ENCODE measurements at places on chromosomes 6 and 20.

DNA sequence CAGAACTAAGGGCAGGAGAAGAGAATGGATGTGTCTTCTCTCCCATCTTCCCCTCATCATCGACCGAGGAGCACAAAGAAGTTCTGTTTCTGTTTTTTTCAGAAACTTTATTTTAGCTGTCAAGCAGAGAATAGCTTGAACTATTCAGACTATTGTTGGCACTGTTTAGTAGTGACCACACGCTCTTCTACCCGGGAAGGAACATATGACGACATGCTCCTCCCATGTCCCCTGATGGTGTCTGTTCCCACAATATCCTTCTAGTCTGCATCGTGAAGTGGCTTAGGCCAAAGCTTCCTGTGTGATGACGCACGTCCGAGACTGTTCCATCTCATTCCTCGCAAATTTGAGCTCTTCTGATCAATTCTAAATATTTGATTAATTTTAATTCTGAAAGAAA is 27.2 kb upstream of the KIF25 start:
- DNase-seq: peak; percentile 44

- DNase-seq: no peak
Measured at GRCh38 chr6:140209775-140210174, 835.3 kb upstream of the CITED2 start.

GRCh38 chr20:8321001-8321400 is 188.9 kb downstream of the PLCB1 start:
- no peak for DNase-seq

GRCh38 chr6:5389086-5389745 is 127.9 kb downstream of the FARS2 start:
- peak; percentile 17 for DNase-seq

DNA sequence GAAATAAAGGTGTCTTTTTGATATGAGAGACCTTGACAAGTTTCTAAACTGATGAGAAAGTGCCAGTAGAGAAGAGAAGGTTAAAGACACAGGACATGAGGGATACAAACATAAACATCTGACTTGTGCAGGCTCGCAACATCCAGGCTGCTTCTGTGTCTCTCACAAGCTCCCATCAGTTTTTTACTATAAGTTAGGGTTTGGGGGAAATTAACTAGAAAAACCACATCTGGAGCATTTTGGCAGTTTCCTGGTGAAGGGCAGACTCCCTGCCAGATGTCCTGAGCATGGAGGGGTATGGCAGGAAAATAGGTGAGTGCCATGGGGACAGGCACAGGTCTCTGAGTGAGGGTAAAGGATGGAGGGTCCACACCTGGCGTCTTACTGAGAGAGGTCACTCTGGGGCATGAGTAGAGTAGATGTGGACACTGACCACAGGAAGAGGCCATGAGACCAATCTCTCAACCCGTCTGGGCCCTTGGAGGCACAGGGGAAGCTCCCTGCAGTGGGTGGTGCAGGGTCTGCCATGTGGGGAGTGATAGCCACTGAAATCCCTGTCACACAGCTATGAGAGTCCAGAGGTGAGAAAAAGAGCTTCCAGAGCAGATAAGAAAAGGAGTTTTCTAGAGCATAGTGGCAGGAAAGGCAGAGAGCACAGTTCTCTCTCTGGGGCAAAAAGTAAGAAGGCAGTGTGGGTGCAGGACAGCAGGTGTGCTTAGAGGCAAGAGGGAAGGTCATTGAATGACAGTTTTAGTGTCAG is 193.3 kb upstream of the SYNDIG1 start:
- DNase-seq: no peak

- no peak for DNase-seq
Measured at GRCh38 chr6:42411406-42411805, 40.3 kb downstream of the TRERF1 start.

GRCh38 chr6:161511447-161512095 is 237.7 kb upstream of the AGPAT4 start:
- DNase-seq: no peak

- peak; percentile 69 for DNase-seq
Measured at GRCh38 chr20:19758501-19759331, 658 bp downstream of the RIN2 start.

GRCh38 chr6:160024152-160024551 is 55.3 kb downstream of the IGF2R start:
- DNase-seq: no peak

DNA sequence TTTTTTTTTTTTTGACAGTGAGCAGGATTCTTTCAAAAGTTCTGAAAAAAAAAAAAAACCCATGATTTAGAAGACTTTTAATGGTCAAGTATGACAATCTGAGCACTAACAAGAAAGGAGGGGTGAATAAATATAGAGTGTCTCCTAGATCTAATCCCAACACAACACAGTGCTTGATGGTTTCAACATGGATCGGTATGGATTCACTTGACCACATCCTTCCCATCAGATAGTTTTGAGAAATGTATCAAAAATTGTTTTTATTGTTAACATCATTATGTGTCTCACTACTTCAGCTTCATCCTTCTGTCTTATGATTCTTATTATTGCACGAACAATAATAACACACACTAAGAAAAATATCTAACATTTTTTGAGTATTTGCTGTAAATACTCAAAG is 21.0 kb downstream of the KIF13A start:
- peak; percentile 71 for DNase-seq

DNA sequence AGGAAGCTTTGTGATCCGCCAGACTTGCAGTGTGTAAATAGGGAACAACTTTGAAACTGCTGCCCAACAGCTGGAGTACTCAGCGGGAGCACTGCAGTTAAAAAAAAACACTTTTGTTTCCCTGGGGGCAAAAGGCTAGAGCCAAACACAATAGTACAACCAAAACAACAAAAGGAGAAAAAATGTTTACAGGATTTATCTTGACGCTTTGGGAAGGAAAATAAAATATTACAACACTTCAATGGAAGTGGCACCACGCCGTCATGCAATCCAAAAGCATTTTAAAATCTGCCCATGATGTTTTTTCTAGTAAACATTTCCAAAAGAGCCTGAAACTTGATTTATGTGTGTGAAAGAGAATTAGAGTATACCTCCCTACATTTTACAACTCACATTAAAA is 26.0 kb downstream of the PTPRK start:
- DNase-seq: peak; percentile 18

GRCh38 chr6:46530896-46531295 is 39.6 kb upstream of the RCAN2 start:
- peak; percentile 62 for DNase-seq

- DNase-seq: no peak
Measured at GRCh38 chr20:32352121-32352720, 5.9 kb upstream of the ASXL1 start.

GRCh38 chr6:128597956-128598355 is 77.6 kb upstream of the PTPRK start:
- no peak for DNase-seq

DNA sequence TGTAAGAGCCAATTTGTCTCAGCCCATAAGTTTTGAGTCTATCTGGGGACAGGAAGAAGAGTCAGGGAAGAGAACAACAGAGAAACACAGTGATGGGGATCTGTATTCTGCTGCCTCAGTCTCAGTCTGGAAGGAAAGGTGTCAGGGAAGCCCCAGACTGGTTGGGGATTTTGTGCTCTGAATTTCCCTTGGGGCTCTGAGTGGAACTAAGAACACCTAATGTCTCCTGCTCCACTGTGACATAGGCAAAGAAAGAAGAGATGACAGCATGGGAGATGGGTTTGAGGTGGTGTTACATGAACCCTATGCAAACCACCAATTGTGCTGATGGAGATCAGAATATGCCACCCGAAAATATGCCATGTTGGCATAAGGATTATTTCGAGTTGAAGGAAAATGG is 139.5 kb upstream of the MYLIP start:
- no peak for DNase-seq

DNA sequence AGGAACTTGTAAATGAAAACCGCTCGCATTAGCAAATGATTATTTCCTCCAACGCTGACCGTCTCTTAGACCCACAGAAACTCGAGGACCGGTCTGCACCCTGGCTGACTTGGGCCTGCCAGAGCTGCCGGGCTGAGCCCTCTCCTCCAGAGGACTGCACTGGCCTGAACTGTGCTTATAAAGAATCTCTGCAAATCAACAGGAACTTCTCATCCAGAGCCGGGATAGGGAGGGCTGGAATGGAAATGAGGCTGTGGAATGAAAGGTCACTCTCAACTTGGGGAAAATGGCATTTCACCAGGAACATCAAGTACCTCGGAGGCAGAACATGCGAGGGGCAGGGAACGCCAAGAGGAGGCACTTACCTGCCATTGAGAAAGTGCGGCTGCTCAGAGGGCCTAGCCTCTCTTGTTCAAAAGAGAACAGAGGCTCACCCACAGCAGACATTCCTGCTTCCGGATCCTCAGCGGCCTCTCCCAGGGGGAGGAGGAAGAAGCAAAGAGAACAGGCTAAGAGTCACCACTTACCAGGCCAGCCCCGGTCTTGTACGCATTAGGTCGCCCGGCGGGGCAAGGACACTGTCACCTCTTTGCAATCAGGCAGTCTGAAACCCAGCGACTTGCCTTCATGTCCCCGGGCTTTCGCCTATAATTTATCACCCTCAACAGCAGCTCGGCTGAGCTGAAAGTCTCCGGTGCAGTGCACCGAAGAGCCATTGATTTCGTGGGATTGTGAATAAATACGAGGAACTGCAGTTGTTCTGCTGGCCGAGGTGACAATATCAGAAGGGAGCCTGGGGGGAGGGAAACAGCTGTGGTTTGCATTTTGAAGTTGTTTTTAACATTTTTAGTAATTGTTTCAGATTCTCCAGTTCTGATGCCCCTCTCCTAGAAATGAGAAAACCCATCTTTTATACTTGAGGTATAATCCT is 37.6 kb downstream of the ZMYND8 start:
- DNase-seq: peak; percentile 85

DNA sequence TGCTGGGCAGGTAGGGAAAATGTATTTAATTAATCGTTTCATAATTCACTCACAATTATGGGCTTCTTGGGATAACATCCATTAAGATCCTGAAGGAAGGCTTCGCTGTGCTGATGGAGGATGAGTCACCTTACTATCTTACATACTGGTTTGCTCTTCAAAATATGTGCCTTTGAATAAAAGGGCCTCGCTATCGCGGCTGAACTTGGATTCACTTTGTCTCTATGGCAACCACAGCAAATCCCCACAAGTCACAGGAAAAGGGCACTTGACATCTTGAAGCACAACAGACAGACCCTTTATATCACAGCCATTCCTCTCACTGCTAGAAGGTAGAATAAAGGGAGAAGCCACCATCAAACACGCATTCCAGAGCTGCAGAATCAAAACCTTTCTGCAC is 141.3 kb upstream of the MYLIP start:
- DNase-seq: peak; percentile 38

GRCh38 chr20:48906221-48906877 is 15.2 kb upstream of the ARFGEF2 start:
- no peak for DNase-seq

DNA sequence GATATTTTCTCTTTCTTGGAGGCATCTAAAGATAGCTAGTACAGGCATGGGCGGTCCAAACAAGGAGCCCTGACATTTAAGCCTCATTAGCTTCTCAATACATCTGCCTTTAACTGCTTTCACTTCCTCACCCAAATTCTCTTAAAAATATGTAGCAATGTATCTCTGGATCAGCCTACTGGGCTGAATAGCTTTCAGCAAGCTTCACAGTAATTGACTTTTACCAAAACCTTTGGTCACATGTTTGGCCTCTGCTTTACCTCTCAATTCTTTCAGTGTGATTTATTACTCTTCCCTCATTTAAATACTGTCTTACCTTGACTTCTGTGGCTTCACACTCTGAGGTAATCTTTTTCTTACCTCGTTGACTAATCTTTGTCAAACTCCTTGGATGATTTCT is 1618.1 kb downstream of the GRIK2 start:
- no peak for DNase-seq

- DNase-seq: peak; percentile 15
Measured at GRCh38 chr6:49457771-49458170, 5.3 kb downstream of the MMUT start.

DNA sequence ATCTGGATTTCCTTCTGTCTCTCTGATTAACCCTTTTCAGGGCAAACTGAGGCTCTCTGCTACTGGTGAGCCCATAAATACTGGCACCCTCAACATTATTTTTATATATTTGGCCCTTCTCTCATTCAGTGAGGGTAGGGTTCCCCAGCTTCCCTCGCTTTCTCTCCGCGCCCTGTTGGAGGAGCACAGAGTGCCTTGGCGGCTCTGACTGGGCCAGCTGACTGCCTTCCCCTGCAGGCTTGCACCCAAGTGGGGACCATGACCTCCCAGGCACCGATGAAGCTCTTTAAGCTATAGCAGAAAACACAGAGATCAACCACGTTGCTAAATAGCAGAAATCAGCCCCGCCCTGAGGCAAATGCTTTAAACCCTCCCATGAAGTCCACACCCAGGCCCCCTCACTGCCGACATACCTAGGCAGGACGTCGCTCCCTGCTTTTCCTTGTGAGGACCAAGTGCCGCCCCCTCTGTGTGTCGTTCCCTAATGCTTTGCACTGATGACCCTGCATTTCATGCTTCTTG is 105.0 kb downstream of the HUS1B start:
- DNase-seq: no peak

DNA sequence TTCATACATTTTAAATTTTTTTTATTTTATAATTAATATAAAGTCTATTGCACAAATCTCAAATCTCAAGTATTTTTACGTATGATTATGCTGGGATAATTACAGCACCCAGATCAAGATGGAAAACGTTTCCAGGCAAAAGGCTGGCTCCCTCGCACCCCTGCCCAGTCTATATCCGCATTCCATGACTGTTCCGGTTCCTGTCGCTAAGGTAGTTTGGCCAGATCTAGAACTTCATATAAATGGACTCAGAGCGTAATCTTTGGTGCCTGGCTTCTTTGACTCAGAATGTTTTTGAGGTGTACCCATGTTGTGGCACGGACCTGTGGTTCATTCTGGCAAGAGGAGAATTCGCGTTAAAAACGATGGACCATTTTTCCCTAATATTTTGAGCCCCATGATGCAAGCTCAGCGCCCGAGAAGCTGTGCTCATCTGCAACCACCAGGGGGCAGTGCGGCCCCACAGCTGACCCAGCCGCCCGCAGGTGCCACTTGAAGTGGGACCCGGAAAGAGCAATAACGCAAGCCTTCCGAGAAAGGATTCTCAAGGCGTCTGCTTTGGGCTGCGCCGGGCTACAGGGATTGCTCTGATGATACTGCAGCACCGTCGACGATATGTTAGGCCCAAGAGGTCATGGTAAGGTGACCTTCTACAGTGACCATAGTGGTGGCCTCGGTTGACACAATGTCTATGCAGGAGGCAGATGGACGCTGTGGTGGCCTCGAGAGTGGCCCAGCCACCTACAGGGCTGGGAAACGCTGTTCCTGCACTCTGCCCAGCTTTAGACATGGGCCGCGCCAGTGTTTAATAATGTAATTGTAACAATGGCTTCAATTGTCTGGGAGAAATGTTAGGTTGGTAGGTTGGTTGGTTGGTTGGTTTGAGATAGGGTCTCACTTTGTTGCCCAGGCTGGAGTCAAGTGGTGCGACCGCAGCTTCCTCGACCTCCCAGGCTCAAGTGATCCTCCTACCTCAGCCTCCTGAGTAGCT is 160.1 kb downstream of the ZMYND8 start:
- peak; percentile 61 for DNase-seq
